Kidney tubule cell (primary cell): ENCODE measurements at places on chromosomes 11 and 22.

DNA sequence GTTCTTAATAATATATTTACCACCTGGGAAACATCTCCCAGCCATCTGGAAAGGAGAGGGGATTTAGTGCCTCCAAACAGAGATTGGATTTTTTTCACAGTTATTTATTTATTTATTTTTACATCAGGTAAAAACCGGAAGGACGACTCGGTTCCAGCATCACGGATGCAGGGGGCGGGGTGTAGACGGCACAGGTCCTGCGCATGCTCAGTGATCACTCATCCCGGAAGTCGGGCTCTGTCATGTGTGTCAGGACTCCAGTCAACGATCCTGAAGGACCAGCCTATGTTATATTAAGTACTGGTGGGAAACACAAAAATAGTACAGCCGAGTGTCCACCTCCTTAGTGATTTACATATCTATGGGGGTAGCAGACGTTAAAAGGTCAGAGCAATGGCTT, 467.6 kb downstream of the NTM start:
- no peak for DNase-seq

DNA sequence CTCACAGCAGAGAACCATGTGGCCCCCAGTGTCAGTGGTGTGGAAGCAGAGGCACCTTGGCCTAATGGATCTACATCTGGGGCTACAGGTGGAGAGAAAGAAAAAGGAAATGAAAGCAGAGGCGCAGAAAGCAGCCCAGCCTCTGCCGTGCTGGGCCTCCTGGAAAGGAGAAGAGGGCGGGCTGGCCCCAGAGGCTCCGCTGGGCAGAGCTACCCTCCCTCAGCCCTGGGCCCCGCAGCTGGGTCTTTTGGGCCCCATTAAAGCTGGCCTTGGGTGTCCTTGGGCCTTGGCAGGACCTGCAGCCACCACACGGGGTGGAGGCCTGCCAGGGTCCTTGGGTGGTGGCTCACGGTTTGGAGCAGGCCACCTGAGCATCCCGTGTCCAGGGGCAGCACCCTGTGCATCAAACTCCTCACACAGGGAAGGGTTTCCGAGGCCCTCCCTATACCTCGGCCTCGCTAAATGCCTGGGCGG, 31.6 kb upstream of the GAL start:
- no peak for DNase-seq

- DNase-seq = no peak
Observed at GRCh38 chr11:118056806-118057205, 20.1 kb upstream of the TMPRSS4 start.

- no peak for DNase-seq
Observed at GRCh38 chr22:25849522-25849921, 107.5 kb downstream of the MYO18B start.

- no peak for DNase-seq
Observed at GRCh38 chr11:46618837-46619236, 1.5 kb downstream of the ATG13 start.

- no peak for DNase-seq
Observed at GRCh38 chr11:6638429-6638828, 17.2 kb downstream of the DCHS1 start.

- DNase-seq = peak; percentile 78
Observed at GRCh38 chr11:68528630-68529029, 68.1 kb downstream of the PPP6R3 start.

DNA sequence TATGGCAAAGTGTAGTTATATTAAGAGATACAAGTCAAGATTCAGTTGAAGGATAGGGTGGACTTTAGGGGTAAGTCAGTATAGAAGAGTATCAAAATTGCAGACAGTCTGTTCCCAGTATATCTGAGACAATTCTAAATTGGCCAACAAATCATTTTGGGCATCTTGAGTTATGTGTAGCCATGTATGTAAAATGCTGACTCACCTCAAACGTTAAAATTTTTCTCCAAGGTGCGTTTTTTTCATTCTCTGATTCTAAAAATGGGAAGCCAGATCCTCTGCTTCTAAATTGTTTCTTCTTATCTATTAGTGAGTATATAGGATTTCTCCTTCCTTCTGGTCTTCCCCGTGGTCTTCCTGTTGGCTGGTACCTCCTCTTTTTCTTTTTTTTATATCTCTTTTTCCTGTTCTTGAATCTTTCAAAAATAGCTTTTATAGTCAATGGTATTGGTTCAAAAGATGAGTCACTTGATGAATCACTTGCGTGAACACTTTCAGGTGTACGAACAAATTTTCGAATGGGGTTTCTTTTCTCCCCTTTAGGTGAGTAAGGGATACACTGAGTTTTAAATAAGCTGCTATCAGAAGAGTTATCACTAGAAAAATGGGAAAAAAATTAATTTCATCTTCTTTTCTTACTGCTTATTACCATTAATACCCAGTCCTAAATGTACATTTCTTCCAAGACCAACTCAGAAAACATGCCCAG, 3.2 kb downstream of the TAF1D start:
- DNase-seq = peak; percentile 60

- DNase-seq = peak; percentile 48
Observed at GRCh38 chr11:19241260-19242178, 774 bp upstream of the E2F8 start.

DNA sequence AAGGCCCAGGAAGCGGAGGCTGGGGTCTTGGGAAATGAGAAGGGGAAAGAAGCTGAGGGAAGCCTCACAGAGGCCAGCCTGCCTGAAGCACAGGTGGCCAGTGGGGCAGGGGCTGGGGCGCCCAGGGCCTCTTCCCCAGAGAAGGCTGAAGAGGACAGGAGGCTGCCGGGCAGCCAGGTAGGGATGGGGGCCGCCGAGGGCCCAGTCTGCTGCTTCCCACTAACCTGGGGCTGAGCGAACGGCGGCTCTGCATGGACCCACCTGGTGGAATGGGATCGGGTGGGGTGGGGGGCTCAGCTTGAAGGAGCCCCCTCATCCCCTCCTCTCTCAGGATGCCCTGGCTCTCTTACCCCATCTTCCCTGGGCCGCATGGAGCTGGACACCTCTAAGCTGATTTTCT, 7.7 kb downstream of the EHBP1L1 start:
- DNase-seq = no peak

DNA sequence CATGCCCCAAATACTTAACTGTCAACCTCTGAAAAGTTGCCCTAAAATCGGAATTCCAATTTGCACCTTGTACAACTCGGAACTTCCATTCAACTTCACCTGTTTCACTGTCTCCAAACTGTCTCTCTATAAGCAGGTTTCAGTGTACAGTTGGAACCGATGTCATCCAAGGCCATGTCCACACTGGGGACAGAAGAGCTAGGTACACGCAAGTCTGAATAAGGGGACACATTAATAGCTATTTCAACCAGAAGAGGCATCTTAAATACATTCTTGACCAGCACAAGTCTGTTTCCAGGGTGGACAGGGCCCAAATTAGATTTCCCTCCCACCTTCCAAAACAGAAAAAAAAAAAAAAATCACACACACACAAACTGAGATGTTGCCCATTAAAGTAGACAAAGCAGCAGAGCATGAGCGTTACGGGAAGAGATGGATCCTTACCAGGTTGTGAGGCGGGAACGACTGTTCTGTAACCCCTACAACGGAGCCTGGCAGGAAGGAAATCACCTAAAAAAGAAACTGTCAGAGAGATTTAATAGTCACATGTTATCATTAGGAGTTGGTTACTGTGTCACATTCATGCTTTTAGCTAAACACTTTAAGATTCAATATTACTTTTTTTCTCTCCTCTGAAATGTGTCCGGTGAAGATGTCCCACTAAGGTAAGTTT, 1.7 kb downstream of the CREBZF start:
- DNase-seq = peak; percentile 22

DNA sequence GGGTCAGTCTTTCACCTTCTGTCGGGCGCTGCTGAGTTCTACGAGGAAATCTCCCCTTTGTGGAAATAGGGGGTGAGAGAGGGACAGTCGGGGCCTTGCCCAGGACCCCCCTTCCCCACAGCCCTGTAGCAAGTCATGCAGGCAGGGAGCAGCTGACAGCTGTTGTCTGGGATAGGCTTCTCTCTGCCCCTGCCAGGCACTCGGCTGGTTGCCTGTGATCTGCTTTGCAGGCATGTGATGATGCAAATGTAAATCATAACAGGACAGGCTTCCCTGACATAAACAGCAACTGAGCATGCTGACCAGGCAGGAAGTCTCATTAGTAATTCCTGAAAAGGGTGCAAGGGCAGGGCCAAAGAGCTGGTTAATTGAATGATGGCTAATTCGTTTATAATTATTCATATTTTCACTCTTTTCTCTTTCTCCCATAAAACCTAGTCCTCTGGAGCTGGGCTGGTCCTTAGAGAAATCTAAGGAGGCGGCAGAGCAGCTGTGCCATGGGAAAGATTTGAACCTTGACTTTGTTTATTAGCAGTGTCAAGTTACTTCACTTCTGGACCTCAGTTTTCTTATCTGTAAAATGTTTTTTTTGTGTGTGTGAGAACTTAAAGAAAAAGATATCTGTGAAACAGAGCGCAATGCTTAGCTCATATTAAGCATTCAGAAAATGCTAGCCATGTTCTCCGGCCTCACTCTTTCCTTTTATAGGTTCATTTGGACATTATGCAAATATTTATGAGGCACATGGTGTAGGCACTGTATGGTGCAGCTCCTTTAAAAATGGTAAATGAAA, 129.7 kb downstream of the LDLRAD3 start:
- peak; percentile 65 for DNase-seq

DNA sequence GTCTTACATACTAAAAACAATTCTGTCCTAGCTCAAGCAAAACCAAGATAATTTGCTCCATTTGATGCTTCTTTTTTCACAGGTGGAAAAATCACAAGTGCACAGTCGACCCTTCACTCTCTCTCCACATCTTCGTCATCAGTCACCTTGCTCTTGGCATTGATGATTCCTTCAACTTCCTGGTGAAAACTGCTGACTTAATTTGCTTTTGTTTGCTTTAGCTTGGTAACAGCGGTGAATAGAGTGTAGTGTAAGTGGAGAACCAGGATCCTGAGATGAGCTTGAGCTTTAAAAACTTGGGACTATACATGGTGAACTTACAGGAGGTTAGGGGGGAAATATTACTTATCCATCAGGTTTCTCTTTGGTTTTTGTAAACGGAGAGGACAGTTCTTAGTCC, 331.1 kb upstream of the ARHGAP42 start:
- DNase-seq = peak; percentile 37

DNA sequence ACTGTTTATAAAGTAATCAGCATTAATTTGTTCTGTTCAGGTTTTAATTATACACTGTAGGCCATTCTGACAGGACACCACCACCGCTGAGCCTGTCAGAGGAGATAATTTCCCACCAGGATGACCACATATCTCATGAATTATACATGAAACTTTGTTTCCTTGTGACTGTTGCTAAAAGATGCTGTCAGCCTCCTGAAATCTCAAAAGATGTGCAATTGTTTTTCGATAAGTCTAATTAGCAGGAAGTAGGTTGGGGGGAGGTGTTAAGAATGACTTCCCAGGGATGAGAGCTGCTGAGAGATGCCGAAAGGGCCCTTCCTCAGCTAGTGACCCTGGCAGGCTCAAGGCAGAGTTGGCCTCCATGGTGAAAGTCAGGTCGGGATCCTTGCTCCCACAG, 485.4 kb downstream of the SOX6 start:
- DNase-seq = no peak

DNA sequence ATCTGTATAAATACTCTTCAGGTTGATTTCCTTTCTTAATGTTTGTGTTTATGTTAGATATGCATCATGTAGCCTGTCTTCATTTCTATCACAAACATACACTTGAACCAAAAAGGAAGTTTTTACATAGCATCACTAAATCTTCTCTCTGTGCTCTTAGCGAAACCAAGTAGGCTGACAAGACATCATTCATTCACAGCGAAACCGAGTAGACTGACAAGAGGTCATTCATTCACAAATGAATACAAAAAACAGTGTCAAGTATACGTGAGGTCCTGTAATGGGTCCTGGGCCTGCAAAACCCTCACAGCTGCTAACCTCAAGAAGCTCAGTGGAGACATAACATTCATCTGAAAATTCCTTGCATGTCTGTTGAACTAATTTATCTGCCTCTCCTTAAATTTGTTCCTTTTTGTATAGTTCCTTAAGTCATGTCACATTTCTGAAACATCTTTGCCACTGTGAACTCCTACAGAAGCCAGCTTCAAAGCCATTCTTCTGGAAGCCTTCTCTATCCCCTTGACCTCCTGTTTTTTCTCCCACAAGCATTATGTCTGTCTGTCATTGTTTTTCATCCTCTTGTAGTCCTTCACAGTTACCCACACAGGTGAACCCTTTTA, 9.8 kb upstream of the HBE1 start:
- no peak for DNase-seq

- no peak for DNase-seq
Observed at GRCh38 chr11:116855413-116855812, 18.0 kb upstream of the APOA1 start.

DNA sequence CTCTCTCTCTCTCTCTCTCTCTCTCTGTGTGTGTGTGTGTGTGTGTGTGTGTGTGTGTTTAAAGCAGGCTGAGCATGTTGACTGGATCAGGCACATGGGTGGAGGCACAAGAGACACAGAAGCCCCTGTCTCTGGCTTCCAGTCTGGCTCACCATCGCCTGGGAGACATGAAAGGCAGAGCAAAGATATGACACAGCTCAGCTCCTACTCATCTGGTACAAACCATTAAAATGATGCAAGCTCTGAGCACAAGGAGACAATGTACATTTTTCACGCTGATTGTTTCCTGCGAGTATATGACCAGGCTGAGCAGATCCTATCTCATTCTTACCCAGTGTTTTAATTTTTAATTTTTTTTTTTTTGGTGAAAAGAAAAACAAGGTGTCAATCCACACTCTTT, 9.5 kb downstream of the SLC6A5 start:
- no peak for DNase-seq

- no peak for DNase-seq
Observed at GRCh38 chr11:1085440-1086170, 10.9 kb downstream of the MUC2 start.

DNA sequence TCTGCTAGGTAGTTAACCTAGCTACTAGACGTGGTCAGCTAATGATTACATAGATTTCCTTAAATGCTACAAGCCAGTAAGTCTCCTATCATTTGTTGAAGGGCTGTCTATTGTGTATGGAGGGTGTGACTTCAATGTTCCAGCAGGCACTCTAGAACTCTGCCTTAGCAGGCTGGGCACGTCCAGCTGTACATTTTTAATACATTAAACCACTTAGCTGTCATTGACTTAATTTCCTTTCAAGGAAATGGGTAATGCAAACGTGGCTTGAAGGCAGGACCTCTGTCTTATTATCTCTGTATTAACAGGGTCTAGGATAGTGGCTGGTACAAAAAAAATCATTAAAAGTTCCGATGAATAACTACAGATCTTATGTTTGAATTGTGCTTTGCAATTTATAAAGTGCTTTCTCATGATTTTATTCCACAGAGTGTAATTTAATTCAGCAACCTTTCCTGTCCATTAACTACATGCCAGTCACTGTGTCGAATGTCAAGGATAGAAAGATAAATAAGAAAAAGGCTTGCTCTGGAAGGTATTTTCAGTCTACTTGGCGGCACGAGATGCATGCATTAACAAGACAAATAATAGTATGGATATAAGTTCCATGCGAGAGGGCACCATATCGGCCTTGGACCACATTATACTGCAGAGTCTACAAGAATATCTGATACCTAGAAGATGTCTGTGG, 60.3 kb downstream of the APOL3 start:
- DNase-seq = no peak

- no peak for DNase-seq
Observed at GRCh38 chr11:109076870-109077269, 345.1 kb upstream of the C11orf87 start.

GRCh38 chr11:12958986-12959385, 50.1 kb upstream of the RASSF10 start:
- DNase-seq = no peak
